ENCODE measurements at places on chromosomes 6 and 20.

- no peak for DNase-seq
Observed at GRCh38 chr20:35618263-35619131, 2.9 kb downstream of the SPAG4 start.

GRCh38 chr20:56501116-56501515 lies 23.4 kb upstream of the FAM209A start:
- no peak for DNase-seq

DNA sequence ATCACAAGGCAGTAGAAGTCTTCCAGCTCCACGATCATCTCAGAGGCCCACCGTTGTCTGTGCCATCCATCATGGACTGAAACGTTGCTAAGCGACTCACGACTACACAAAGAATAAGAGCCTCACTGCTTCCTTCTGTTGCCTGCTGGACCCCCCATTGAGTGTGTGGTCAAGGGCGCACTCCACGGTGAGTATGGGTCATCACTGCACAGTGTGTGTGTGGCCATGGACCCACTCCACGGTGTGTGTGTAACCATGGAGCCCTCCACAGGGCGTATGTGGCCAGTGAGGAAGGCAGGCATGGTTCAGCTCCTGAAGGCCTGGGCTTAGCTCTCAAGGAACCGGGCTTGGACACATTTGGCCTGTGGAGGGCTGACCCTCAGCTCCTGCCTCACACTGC lies 123.4 kb upstream of the AFDN start:
- DNase-seq, result no peak

- no peak for DNase-seq
Observed at GRCh38 chr6:122026582-122027369, 372.7 kb upstream of the HSF2 start.

GRCh38 chr6:56335726-56336125 lies 88.3 kb upstream of the COL21A1 start:
- no peak for DNase-seq

DNA sequence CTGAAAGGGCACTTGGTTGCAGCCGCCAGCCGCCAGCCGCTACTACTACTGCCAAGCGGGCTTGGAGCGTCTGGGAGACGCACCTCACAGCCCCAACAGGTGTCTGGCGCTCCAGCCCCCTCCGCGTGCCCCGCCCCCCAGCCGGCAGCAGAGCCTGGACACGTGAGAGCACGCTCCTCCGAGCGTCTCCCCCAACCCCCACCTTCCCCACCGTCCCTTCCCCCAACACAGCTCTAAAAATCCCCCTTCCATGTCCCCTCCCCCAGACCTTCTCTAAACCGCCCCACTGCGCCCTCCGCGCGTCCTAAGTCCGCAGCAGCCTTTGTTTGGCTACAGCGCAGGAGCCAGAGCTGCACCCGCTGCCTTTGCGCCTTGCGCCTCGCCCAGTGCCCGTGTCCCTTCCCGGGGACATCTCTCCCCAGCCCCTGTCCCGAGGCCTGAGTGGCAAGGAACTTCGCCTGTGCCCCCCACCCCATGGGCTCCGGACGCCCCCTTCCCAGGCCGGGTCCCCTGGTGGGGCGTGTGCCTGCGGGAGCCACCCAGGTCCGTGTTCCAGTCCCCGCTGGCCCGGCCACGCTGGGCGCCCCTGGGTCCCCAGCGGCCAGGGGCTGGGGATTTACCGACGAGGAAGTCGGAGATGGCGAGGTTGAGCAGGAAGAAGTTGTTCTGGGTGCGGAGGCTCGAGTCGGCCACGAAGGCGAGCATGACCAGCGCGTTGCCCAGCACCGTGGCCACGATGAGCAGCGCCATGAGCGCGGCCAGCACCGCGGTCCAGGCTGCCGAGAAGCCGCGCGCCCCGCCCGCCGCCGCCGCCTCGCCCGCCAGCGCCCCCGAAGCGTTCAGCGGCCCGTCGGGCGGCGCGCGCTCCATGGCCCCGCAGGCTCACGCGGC lies 732 bp downstream of the HRH3 start:
- no peak for DNase-seq
